HuH-7 (cell line): ENCODE measurements at places on chromosomes 7 and 10.

GRCh38 chr10:97106207-97106606, 79.6 kb downstream of the SLIT1 start:
- no peak for DNase-seq

GRCh38 chr7:18357691-18358090, 137.9 kb upstream of the HDAC9 start:
- DNase-seq, result peak; percentile 12

GRCh38 chr10:113979409-113979808, 64.3 kb upstream of the ADRB1 start:
- no peak for DNase-seq

DNA sequence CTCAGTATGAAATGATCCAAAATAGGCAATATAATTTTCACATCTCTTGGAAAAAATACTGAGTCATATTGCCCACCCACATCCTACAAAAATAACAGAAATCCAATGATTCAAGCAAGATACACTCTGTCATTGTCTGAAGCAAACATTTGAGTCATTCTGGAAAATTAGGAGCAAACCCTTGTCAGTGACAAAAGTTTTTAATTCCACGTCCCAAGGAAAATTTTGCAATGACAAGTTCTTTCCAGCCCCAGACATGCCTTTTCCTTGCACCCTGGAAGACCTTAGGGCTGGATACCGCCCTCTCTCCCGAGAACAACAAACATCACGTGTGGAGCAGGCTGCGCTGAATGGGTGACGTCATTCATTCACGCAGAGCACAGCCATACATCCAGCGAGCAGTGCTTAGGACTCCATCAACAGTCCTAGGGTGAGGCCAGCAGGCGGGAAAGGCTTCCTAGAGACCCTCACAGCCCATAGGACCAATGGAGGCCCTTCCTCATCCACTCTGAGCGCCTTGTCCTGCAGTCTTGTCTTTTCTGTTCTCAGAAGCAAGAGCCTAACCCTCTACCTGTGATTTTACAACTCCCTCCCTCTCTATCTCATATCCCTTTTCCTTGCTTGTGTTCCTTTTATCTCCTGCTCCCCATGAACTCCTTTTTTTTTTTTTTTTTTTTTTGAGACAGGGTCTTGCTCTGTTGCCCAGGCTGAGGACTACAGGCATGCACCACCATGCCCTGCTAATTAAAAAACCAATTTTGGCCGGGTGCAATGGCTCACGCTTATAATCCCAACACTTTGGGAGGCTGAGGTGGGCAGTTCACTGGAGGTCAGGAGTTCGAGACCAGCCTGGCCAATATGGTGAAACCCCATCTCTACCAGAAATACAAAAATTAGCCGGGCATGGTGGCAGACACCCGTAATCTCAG, 23.5 kb upstream of the KDM7A start:
- no peak for DNase-seq

DNA sequence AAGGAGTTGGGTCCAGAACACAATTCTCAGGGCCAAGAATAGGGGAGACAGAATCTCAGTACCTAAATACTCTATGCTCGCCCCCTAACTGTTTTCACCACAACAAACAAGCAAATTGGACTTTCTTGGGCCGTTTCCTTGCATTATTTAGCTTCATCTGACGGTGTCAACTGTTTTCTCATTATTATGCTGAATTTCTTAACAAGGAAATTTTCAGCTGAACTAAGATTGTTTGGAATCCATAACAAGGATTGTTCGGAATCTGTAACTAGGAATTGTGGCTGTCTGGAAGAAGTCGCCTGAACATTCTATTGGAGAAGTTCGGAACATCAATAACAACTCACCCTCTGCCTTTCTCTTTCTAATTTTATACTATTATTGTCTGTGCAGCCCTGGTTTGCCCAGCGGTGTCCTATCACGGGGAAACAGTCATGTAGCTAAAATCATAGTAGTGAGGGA, 15.5 kb upstream of the DLX6 start:
- DNase-seq, result no peak

DNA sequence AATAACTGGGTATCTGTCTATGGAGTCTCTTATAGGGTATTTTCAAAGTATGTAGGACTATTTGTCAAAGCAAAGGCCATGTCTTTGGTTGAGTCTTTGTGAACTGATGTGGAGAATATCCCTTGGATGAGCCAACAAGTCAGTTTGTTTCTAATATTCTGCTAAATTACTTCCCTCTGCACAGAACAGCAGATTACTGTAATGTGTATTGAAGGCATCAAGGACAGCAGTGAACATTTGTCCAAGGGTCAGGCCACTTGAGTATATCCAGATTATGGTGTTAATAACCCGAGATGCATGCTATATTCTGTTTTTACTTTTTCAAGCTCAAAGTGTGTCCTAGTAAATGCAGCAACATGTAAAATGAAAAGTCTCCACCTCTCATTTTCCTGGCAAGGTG, 144.2 kb upstream of the GLI3 start:
- DNase-seq, result no peak

- no peak for DNase-seq
Measured at GRCh38 chr7:157329447-157329846, 7.4 kb upstream of the DNAJB6 start.

GRCh38 chr7:67916571-67917436, 920.2 kb downstream of the TYW1 start:
- no peak for DNase-seq

DNA sequence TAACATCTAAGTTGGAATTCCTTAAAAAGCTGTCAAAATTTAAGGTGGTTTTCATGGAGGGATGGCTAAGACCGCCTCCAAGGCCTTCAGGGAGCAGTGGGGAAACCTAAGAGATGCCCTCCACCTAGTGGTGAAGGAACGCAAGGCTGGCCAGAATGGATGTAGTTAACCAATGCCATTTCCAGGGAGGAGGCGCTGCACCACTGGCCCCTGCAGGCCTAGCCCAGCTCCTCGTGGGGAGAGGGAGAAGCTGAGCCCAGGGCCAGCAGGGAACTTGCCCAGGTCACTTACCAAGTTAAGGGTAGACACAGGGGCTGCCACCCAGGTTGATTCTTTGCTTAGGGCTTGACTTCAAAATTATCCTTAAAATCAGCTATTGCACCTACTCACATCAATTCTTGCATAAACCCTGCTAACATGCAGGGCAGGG, 32.0 kb downstream of the FIGNL1 start:
- peak; percentile 70 for DNase-seq

GRCh38 chr10:43861966-43862751, 213.5 kb upstream of the ZNF32 start:
- no peak for DNase-seq

- no peak for DNase-seq
Measured at GRCh38 chr10:4720463-4720862, 105.5 kb upstream of the AKR1E2 start.

GRCh38 chr10:130222381-130222780, 86.2 kb downstream of the GLRX3 start:
- DNase-seq, result no peak

GRCh38 chr10:68900427-68901104, 549 bp upstream of the DDX50 start:
- DNase-seq, result peak; percentile 52

DNA sequence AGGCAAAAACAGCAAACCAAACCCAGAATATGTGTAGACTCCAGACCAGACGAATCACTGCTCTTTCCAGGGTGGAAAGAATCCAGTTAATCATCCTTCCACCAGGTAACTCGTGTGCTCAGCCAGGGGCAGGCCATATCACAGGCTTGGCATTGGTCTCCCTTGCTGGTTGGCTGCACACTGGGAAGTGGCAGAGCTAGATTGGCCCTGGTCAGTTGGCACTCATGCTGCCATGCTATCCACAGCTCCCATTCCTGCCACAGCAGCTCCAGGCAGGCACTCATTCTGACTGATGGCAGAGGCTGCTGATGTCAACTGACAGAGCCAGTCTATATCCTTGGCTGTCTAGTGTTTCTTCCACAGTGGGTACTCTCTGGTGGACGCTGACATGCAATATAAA, 9.7 kb upstream of the GDF10 start:
- no peak for DNase-seq

DNA sequence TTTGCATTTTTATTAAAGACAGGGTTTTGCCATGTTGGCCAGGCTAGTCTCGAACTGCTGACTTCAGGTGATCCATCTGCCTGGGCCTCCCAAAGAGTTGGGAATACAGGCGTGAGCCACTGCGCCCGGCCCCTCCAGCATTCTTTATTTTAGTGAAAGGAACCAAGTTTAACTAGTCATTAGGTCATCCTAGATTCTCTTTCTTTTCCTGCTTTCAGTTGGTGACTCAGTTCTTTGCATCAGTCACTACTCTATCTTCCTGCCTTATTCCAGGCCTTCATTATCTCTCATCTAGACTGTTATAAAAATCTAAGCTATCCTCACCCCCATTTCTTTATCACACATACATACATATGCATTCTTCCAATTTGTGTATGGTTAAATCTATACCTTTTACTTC, 63.7 kb downstream of the PRSS58 start:
- no peak for DNase-seq

- DNase-seq, result no peak
Measured at GRCh38 chr7:139431459-139431858, 52.0 kb downstream of the KLRG2 start.

DNA sequence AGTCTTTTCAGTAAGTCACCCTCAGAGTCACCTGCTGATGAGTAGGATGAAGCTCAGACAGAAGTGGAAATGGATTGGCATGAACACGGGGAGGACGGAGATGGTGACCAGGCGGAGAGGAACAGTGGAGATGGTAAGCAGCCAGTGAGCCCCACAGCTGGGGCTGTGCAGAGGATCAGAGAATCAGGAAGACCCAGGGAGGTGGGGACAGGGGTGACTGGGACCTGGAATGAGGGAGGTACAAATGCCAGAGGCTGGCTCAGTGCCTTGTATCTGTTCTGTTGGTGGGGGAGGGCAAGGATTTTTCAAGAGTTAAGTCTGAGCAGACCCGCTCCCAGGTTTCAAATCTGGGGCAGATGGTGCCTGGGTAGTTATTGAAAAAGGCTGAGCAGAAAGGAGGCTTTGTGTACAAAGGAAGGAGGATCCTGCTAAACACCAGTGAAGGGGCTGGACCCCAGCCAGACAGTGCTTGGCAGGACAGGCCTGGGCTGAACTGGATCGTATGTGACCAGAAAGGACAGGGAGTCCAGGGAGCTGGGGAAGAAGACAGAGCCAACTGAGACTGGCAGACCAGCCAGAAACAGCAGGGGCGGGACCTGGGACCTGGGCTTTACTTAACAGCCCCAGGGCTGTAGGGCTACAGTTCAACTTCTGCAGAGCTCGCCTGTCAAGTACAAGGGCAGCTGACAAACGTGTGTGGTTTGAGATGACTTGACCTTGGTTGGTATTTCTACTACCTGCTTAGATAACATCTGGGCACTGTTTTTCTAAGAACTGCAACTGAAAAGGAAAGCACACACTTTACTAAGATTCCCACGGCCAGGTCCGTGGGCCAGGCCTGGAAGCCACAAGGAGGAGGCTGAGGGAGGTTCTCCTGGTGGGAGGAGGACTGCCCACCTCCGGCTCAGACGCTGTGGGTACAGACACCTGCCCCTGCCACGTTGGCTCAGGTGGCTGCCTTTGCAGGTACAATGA, 13.2 kb upstream of the FRMPD2 start:
- DNase-seq, result no peak

GRCh38 chr7:39221901-39222300, 244.2 kb downstream of the POU6F2 start:
- no peak for DNase-seq

- no peak for DNase-seq
Measured at GRCh38 chr10:3735175-3735574, 49.8 kb downstream of the KLF6 start.

DNA sequence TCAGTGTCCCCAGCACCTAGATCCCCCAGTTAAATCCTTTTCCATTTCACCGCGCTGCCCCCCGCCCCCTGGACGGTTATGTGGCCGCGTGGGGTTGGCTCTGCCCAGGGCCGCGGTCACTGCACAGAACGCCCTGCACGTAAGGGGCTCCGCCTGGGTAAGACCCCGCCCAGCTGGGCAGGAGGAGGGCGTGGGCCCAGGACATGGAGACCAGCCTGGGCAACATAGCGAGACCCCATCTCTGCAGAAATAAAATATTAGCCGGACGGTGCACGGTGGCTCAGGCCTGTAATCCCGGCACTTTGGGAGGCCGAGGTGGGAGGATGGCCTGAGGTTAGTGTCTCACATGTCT, 650 bp upstream of the ZFAND2A start:
- DNase-seq, result peak; percentile 60

- DNase-seq, result no peak
Measured at GRCh38 chr7:1650363-1651030, 19.6 kb upstream of the ELFN1 start.

GRCh38 chr10:12656518-12657142, 307.3 kb downstream of the CAMK1D start:
- peak; percentile 61 for DNase-seq

DNA sequence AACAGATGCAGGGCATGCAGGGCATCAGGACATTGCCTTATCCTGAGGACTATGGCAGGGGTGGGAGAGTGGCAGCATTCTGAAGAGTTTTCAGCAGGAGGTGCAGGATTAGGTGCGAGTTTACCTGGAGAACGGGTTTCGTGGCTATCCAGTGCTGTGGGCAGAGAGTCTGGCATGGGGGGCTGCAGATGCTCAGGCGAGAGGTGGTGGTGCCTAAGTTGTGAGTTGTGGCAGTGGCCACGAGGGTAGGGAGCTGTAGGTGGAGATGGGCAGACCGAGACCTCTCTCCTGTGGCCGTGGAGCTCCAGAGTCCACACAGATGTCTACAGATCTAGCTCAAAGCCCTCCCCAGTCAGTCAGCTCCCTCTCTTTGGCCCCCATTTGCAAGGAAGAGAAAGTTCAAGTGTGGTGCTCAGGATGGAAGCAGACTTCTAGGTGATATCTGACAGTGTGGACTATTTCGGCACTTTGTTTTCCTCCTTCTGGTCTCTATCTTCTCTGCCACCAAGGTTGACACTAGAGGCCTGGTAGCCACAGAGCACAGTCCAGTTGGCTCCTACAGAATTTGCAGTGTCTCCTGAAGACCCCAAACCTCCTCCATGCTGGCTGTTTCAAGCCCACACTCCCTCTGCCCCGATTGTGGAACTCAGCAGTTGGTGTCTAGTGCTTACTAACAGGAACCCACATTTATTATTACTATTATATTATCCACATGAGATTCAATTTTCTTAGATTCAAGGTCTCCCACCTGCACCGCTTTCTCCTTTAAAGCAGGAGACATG, 955.7 kb upstream of the ZNF722 start:
- no peak for DNase-seq

DNA sequence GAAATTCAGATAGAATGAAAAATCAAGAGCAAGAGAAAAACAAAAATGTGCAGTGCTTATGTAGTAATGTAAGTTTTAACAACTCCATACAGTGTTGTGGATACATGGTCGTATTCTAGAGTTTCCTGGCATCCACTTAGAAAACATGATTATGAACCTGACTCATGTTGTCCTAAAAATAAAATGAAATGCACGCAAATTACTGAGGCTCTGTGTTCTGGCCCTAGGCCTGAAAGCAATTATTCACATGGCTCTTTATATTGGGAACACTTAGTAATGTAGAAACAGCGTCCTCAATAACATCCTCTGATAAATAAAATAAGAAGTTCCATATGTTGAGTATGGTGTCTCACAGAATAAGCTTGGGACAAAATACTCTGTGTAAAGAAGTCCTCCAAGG, 200.2 kb upstream of the SEMA3E start:
- DNase-seq, result no peak
